ENCODE measurements at places on chromosomes 7 and 10. TPM values are rescaled to one million over a fixed set of nuclear protein-coding genes. Genes with fewer than 3 reads are reported as not detected.

Gene ZP3
- total RNA-seq = 4.5 TPM

Gene METTL27
- 3.5 TPM for total RNA-seq

Gene HOXA10
- total RNA-seq = 27.4 TPM

Gene CEP55
- 32.4 TPM for total RNA-seq

Gene RAMP3
- total RNA-seq = not detected

Gene RHBDD2
- 28.1 TPM for total RNA-seq
